ENCODE measurements at places on chromosomes 16 and 17. TPM values are rescaled to one million over a fixed set of nuclear protein-coding genes. Genes with fewer than 3 reads are reported as not detected.

DNA sequence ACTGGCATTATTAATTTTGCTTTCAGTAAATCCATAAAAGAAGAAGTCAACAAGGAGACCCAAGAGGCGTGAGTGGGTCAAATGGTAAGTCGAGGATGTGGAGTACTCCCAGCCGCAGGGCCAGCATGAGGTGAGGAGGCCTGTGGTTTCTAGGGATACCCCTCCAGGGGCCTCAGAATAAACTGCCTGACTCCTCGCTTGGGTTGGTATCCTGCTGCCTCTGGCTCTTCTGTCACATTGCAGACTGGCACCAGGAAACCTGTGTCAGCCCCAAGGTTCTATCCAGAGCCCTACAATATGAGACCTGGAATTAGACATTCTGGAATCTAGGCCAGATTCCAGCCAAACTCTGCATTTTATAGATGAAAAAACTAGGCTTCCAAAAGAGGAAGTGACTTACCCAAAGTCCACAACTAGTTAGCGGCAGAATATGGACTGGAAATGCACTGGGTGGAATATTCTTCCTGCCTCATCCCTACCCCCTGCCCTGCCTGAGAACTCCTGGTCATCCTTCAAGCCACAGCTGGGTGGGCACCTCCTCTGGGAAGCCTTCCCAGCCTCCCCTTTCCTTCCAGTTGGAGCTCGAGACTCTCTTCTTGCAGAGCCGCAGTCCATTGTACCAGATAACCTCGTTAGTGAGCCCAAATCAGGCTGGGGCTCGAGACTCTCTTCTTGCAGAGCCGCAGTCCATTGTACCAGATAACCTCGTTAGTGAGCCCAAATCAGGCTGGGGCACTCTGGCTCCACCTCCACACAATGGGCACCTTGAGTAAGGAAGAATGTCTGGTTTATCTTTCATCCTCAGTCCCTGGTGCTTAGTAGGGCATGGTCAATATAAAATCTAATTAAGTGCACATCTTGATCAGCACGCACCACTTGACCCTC, 22.6 kb downstream of the C17orf67 start:
- DNase-seq: no peak

- no peak for DNase-seq
Observed at GRCh38 chr16:49488336-49488735, 114.7 kb downstream of the C16orf78 start.

- no peak for DNase-seq
Observed at GRCh38 chr16:24208710-24209109, 47.4 kb upstream of the CACNG3 start.

- DNase-seq: no peak
Observed at GRCh38 chr16:56087626-56088025, 103.7 kb upstream of the GNAO1 start.

- DNase-seq: no peak
Observed at GRCh38 chr17:66344473-66344872, 42.1 kb downstream of the PRKCA start.

DNA sequence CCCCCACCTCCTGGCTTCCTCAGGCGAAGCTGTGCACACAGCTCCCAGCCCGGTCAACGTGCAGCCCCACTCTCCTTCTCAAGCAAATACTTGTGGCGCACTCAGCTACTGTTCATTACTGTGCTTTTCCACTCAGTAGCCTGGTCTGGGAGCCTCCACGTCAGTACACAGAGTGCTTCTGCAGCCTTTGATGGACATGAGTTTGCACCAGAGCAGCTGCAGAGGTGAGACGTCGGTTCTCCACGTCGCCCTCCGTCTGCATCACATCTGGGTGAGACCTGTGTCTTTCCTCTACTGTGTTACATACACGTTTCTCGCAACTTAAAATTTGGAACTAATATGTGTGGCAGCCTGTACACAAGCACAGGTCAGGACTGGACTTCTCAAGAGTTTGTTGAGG, 334.3 kb downstream of the C16orf95 start:
- DNase-seq: no peak

Gene ABCC11
- total RNA-seq: not detected

- no peak for DNase-seq
Observed at GRCh38 chr17:11326492-11326891, 85.5 kb downstream of the SHISA6 start.

Gene OR4D1
- not detected for total RNA-seq

- no peak for DNase-seq
Observed at GRCh38 chr17:66945147-66945835, 19.2 kb upstream of the CACNG4 start.

DNA sequence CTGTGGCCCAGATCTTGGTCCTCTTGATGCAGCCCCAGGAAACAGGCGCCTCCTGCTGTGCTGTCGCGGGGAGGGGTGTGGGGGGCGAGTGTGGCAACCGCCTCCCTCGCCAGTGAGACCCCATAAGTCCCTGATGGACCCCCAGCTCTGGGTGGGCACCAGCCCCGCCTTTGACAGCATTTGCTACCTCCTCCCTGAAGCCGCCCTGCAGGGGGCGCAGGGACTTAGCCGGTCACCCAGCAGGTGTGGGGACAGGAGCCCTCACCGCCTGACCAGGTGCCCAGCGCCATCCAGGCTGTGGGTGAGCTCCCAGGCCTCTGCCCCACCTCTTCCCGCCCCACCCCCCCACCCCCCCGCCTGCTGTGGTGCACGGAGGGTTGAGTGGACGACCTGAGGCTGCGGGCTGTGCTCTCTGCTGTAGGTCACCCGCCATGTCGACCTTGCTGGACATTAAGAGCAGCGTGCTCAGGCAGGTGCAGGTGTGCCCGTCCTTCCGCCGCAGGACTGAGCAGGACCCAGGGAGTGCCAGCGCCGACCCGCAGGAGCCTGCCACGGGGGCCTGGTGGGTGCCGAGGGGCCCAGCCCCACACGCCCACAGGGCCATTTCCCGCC, 4.8 kb downstream of the BAIAP3 start:
- no peak for DNase-seq

- DNase-seq: no peak
Observed at GRCh38 chr17:75807861-75808260, 23.3 kb downstream of the UNK start.

GRCh38 chr16:28062261-28062846, 1.2 kb downstream of the GSG1L start:
- no peak for DNase-seq

- DNase-seq: no peak
Observed at GRCh38 chr17:39270923-39271322, 45.2 kb upstream of the STAC2 start.

GRCh38 chr16:10514369-10515055, 65.9 kb downstream of the EMP2 start:
- DNase-seq: no peak
